NCI-H345 (cell line): ENCODE measurements at places on chromosomes 5 and 9.

GRCh38 chr9:17963498-17963897 is 384.6 kb downstream of the SH3GL2 start:
- no peak for DNase-seq

DNA sequence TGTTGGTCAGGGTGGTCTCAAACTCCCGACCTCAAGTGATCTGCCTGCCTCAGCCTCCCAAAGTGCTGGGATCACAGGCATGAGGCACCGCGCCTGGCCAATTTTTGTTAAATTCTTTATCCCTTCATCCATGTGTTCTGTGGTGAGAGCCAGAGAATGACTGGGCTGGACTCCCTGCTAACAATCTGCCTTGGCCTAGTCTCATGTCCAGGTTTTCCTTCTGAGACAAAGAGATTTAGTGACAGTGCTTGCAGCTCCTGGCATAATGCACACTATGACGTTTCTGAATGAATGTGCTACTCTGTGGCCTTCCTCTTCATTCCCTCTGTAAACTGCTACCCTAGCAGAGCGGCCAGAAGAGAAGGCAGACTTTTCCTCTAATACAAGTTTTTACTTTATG is 79.3 kb downstream of the FOXD1 start:
- no peak for DNase-seq

GRCh38 chr5:6083311-6083978 is 294.9 kb downstream of the MED10 start:
- no peak for DNase-seq

DNA sequence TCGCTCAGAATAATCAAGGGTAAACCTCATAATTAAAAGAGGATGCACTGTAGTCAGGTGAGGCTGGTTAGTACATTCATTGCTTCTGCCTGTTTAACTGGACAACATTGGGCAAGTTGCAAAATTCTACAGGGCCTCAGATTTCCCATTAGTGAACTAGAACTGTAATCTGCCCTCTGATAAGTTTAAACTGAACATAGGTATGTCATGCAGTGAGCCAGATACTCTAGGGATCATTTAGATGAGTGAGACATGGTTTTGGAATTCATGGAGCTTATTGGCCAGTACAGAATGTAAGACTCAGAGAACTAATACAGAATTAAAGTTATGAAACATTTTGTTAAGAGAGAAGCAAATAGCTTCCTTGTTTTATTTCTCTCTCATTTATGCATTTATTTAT is 35.9 kb downstream of the RNF44 start:
- no peak for DNase-seq
